ENCODE measurements at places on chromosomes 5 and 9.

GRCh38 chr9:117153021-117153420 is 261.8 kb downstream of the ASTN2 start:
- DNase-seq: no peak

DNA sequence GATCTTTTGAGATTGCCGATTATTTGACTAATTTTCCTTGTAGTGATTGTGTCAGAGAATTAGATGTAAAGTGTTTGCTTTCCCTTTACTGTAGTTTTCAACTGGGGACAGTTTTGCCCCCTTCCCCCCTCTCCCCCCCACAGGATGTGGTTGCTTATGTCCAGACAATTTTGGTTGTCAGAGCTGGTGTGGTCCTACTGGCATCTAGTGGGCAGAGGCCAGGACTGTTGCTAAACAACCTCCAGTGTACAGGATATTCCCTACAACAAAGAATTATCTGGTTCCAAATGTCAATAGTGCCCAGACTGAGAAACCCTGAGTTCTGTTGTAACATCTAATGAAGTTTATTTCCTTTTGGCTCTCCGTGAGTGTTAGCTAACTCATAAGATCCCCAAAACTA is 20.0 kb downstream of the TMEFF1 start:
- no peak for DNase-seq

GRCh38 chr9:4272126-4272525 is 27.7 kb downstream of the GLIS3 start:
- no peak for DNase-seq

GRCh38 chr5:122421374-122422079 is 109.5 kb downstream of the SNCAIP start:
- DNase-seq: no peak

GRCh38 chr9:136091582-136092352 is 3.3 kb downstream of the NACC2 start:
- peak; percentile 62 for DNase-seq

DNA sequence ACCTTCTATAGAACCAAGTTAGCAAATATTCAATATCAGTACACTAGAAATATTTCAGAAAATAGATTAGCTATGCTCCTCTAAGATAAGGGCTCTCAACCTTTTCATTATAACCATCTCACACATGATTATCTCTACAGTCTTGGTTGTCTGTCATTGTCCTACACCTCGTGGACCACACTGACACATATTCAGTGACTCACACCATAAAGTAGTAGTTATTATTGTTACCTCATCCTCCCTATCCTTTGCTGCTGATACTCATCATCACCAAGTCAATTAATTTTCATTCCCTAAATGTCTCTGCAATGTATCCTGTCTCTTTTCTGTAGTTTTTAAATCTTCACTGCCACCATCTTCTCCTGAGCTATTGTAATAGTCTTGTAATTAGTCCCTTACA is 1309.2 kb upstream of the C9orf72 start:
- DNase-seq: no peak

- peak; percentile 73 for DNase-seq
Observed at GRCh38 chr5:56588636-56589480, 226.5 kb upstream of the MAP3K1 start.
